ENCODE measurements at places on chromosomes 2 and 18. TPM values are rescaled to one million over a fixed set of nuclear protein-coding genes. Genes with fewer than 3 reads are reported as not detected.
A peak's percentile ranks its signal among the peaks of the same experiment; 100 is the strongest.

- DNase-seq = no peak
Measured at GRCh38 chr2:13050764-13051163, 334.0 kb downstream of the TRIB2 start.

DNA sequence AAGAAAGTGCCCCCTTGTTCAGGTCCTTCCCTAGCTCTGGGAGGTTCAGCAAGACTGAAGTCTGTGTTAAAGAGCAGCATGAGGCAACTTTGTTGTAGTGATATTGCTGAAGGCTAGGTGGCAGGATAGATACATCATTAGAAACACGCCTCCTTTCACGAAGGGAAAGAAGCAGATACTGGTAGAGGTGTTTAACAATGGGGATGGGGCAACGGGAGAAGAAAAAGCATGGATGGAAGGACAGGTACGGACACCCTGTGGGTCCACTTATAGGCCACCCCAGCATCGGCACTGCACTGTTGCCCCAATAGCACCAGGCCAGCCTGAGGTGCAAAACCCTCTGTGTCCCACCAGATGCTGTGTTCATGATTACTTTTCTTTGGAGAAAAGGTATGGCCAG lies 3.5 kb upstream of the IGFBP5 start:
- no peak for DNase-seq

GRCh38 chr18:3397786-3398185 lies 52.2 kb upstream of the TGIF1 start:
- DNase-seq = no peak

CXCR2 gene
- 0.26 TPM for polyA plus RNA-seq

DNAH7 gene
- polyA plus RNA-seq = 4.8 TPM

GRCh38 chr18:77023102-77023782 lies 109.3 kb downstream of the MBP start:
- no peak for DNase-seq

DNA sequence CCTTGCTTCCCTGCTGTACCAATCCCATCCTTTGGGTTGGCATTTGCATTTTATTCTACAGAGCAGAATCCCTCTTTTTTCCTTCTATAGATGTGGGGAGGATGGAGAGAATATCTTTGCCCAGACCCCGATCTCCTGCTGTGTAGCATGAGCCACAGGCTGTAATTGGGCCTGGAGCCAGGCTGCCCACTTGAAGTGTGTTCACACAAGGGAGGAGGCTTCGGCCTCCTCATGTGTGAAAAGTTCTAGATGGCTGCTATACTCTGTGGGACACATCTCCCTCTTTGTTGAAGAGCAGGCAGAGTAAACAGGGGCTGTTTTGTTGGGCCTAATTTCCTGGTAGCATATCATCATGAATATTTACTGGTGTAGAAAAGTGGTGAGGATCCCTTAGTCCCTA lies 126.3 kb downstream of the XRCC5 start:
- DNase-seq = no peak

DNA sequence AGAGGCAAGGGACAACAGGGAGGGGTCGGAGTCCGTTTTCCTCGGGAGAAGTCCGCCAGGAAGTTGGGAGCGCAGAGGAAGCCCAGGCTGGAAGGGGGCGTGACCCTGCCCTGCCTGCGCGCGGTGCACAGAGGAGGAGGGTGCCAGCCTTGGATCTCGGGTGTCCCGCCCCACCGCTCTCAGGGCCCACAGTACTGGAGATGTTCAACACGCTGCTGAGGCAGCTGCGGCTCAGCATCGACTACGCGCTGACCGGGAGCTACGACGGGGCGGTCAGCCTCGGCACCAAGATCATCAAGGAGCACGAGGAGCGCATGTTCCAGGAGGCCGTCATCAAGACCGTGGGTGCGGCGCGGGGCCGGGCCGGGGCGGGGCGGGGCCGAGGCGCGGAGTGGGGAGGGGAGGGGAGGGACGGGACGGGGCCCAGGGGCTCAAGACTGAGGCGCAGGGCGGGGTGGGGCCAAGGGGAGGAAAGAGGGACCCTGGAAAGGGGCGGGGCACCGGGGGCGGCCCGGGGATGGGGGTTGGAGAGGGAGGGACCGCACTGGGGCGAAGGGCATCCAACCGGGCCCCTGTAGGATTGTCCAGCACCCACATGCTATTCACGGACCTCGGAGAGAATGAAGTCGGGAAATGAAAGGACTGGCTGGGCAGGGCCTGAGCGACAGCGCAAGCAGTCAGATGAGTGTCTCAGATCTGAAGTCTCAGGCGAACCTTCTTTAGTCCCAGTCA lies 36.6 kb downstream of the POMC start:
- DNase-seq = peak; percentile 83

DNA sequence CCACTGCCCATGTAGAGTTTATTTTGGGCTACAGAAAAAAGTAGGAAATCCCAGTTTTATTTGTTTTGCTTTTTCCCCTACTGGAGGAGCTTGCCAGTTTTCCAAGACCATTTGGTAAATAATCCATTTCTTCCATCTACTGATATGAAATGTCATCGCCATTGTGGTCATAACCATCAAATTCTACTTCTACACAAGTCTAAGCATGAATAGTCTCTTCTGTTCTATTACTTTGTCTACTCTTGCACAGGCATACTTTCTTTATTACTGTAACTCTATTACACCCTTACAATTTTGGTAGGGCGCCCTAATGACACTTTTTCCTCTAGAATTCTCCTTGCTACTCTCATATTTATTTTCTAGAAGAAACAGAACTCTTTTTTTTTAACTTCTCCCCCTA lies 120.7 kb downstream of the ATAD2B start:
- DNase-seq = no peak

PRKD3 gene
- polyA plus RNA-seq = 62.4 TPM

DNA sequence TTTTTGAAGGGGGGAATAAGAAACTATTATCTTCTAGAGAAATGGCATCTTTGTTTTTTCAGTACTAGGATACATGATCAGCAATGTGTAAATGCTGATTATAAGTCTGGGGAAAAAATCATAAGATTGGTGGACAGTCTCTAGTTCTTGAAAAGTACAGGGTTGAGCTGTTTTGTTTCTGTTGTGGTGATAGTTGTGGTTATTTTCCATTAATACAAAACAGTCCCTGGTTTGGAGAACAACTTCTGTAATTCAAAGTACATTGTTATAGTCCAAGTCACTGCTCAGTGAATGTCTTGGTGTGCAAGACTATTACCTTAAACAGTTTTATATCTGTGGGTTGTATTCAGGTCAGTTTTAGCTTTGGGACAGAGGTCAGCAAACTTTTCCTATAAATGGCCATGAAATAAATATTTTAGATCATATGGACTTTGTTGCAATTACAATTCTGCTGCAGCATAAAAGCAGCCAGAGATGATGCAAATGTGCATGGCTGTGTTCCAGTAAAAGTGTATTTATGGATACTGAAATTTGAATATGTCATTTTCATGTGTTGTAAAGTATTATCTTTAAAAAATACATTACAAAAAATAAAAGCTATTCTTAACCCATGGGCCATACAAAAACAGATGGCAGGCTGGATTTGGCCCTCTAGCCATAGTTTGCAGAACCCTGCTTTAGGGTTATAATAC lies 111.0 kb downstream of the CERS6 start:
- DNase-seq = no peak

PNO1 gene
- polyA plus RNA-seq = 13.8 TPM

DNA sequence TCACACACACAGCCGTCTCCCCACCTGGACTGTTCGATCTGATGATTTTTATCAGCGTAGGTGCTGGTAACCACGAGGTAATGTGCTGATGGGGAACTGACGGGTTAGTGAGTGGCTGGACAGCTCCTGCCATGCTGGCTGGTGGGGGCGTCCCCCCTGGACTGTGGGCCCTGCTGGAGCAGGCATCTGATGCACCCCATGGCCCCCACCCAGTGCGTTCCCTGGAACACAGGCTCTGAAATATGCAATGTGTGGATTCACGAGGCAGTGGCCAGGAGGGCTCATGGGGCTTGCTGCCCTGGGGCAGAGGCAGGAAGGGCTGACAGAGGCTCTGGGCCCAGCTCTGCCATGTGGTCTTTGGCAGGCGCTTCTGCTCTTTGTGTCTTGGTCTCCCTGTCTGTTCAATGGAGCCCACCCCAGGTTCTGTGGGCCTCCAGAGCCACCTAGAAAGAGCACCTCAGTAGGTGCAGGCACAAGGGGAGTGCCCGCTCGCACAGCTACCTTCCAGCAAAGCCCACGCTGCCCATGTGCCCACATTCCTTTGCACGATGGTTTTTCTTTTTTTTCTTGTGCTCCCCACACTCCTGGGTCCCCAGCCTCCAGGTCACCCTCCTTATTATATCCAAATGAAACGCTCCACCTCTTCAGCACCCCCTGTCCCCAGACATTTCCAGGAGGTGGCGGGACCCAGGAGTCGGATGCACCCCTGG lies 10.3 kb upstream of the PXDN start:
- DNase-seq = no peak

DNA sequence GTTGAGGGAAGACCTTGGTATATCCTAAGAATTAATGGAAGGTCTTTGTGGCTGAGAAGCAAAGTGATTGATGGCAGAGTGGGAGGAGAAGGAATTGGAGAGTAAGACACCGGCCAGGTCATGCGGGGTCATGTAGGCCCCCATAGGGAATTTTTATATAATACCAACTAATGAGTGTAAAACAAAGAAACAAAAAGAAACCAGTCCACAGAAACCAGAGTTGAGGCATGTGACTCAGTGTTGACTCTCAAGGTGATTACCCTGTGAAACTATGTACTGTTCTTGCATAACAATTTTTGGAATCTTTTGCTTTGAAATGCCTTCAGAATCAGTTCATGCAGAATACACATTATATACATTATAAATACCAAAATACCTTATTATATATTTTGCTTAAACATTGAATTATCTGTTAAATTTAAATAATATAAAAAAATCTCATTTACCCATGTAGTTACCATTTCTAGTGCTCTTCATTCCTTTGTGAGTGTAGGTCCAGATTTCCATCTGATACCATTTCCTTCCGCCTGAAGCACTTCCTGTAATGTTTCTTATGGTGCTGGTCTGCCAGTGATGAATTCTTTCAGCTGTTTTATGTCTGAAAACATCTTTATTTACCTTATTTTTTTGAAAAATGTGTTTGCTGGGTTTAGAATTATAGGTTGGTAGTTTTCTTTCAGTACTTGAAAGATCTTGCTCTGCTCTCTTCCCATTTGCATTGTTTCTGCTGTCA lies 8.6 kb downstream of the CLIP4 start:
- DNase-seq = no peak

- DNase-seq = no peak
Measured at GRCh38 chr2:161369311-161369710, 46.8 kb upstream of the TBR1 start.

C2orf49 gene
- 25.3 TPM for polyA plus RNA-seq

DNA sequence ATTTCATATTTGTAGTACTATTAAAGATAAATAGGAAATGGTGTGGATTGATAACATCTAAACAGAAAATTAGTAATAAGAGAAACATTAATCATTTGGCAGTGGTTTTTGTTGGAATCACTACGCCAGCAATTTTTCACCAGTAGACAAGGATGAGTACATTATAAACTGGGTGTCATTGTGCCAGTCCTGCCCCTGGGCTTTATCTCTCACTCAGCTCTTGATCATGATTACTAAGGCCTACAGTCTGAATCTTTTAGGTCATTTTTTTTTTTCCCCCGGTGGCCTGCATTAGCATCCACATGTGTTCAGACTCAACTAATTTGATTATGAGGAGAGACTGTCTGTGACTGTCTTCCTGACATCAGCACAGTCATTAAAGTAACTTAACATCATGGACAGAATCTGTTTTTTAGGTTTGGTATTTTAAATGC lies 16.2 kb downstream of the GULP1 start:
- no peak for DNase-seq

DGUOK gene
- polyA plus RNA-seq = 60.2 TPM

DSG4 gene
- not detected for polyA plus RNA-seq

GRCh38 chr2:160493227-160494028 lies at the start of gene RBMS1:
TSS of gene RBMS1 (minus strand) at chr2:160493807. CDS start at chr2:160493363, 444 bp downstream.
- peak; percentile 64 for DNase-seq

- DNase-seq = no peak
Measured at GRCh38 chr2:148640767-148641166, 3.8 kb upstream of the EPC2 start.

- DNase-seq = no peak
Measured at GRCh38 chr2:12262681-12263436, 453.9 kb upstream of the TRIB2 start.

ATP9B gene
- 38.8 TPM for polyA plus RNA-seq

GRCh38 chr18:57791911-57792310 lies 11.2 kb downstream of the ATP8B1 start:
- DNase-seq = no peak

DNA sequence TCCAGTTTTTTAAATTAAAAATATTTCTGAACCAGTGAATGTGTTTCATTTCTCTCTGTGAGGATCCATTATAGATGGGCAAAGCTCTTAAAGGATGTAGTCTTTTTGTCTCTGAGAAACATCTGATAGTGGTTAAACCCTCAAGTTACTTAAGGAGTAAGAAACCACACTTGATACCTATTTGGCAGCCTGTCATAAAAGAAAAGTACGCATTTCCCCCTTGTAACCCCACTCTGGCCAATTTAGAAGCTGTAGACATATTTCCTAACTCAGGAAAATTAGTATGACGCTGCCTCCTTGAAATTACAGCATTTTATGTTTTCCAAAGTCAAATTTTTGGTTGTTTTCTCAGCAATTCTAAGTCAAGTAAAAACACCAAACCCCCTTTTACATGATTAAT lies 2.0 kb downstream of the STAT4 start:
- DNase-seq = no peak

DNA sequence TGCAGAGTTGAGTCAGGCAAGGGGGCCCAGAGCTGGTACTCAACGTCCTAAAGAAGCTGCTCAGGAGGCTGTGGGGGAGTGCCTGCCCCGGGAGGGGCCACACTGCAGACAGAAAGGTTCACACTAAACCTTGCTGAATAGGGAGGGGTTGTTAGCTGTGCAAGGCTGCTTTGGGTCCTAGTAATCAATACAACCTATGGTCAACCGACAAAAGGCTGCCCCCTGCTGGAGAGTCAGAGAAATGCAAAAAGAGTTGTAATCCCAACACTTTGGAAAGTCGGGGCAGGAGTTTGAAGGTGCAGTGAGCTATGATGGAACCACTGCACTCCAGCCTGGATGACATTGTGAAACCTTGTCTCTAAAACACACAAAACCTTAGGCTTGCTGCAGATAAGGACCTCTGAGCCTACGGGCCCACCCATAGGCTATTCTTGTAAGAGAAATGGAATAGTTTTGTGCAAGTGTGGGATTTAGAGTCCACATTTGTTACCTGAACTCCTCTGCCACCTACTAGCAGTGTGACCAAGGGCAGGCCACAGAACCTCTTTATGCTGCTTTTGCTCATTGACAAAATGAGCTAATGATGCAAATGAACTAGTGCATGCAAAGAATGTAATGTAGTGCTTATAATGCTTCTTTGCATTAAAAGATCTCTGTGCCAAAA lies 81.5 kb downstream of the PRPF40A start:
- DNase-seq = peak; percentile 39
